ENCODE measurements at places on chromosomes 3 and 15.

- no peak for DNase-seq
These were observed 118.6 kb downstream of the SMAD6 start for GRCh38 chr15:66820481-66821176.

- DNase-seq, result no peak
These were observed 19.2 kb upstream of the C15orf39 start for GRCh38 chr15:75182187-75183131.

GRCh38 chr3:8959668-8960067, 3.6 kb downstream of the RAD18 start:
- no peak for DNase-seq

DNA sequence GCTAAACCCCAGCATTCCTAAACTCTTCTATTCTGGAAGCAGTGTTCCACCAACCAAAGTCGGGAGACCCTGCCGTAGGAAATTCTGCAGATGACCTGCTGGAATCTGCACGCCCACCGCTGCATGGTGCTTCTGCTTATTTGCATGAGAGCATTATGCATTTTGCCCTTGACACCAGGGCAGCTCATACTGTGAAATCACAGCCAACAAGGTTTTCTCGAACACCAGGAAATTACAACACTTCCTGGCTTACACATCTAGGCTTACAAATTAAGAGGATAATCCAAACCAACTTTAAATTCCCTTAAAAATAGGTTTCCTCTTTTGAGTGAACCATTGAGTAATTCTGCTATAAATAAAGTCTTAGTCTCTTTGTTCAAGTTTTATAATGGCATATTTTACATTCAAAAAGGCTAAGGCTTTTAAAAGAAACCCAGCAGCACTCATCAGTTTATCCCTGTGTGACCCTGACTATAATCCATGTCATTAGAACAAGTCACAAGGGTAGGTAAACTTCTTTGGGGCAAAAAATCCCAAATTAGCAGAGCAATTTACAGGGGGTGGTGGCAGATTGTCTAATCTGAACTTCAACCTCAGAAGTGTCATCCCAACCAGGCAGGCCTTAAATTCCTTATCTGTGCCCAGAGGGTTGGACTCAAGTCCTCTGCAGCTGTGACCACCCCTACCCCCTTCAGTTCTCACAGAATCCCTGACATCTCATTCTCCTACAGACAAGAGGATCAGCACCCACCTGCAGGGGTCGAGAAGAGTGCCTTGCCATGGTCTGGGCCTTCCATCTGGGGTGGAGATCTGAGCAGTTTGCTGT, 33.5 kb upstream of the RBP1 start:
- DNase-seq, result no peak

GRCh38 chr3:78632925-78633553, 1134.8 kb downstream of the ROBO1 start:
- no peak for DNase-seq

GRCh38 chr3:39234651-39235050, 42.3 kb upstream of the XIRP1 start:
- no peak for DNase-seq

GRCh38 chr3:176780766-176781165, 416.5 kb downstream of the TBL1XR1 start:
- DNase-seq, result no peak

DNA sequence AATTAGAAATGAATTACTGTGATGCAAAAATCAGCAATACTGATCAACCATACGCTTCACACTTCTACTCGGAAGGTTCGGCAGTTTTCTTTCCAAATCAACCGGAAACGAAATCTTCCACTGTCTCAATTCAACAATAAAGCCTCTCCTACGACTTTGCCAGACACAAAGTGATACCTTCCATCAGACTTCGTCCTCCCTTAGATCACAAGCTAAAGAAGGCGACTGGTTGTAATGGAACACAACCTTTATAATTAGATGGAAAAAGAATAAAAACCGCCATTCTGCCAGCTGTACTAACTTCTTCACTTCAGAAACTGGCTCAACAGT, 618 bp downstream of the PARL start:
- no peak for DNase-seq

GRCh38 chr3:138593488-138594149, 441 bp downstream of the CEP70 start:
- DNase-seq, result peak; percentile 32

DNA sequence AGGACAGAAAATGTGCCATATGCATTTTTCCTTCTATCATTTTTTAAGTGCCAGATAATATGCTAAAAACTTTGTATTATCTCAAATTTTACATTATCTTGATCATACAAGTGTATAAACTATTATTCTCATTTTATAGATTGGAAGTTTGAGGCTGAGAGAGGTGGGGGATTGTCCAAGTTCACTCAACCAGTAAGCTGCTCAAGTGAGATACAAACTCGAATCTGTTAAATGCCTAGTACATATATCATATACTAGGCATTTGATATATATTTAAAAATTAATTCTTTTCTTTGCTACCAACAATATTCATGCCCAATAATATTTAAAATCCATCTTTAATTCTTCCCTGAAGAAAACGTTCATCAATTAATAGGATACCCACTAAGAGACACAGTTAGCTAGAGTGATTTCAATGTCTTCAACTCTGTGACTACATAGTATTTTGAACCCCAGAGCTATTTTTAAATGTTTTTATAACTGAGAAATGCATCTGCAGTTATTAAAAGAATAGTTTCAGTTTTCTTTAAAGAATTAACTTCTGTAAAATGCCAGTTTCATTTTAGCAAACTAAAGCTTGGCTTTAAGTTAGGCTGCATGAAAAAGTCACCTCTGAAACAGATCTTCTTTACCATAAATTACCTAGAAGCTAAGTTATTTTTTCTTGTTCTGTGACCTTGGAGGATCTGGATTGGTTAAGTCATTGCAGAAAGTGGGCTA, 40.4 kb downstream of the IQCB1 start:
- DNase-seq, result no peak

GRCh38 chr15:90887037-90887481, 2.8 kb downstream of the FES start:
- DNase-seq, result no peak

GRCh38 chr15:79954661-79955060, 16.3 kb downstream of the BCL2A1 start:
- DNase-seq, result no peak

DNA sequence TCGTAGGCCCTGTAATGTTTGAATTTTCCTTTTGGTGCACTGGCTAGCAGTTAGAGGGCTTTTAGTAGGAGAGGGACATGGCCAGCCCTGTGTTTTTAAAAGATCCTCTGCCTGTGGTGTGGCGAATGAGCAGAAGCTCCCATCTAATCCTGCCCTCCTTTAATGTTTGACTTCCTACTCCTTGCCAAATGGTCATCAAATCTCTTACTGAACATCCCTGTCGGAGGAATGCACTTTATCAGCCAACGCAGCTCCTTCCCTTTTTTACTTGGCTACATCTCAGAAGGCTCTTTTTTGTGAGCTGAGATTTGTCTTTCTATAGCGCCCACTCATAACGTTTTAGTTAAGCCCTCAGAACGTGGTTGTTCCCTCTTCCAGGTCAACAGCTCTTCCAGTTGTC, 44.8 kb downstream of the MAP2K5 start:
- no peak for DNase-seq

DNA sequence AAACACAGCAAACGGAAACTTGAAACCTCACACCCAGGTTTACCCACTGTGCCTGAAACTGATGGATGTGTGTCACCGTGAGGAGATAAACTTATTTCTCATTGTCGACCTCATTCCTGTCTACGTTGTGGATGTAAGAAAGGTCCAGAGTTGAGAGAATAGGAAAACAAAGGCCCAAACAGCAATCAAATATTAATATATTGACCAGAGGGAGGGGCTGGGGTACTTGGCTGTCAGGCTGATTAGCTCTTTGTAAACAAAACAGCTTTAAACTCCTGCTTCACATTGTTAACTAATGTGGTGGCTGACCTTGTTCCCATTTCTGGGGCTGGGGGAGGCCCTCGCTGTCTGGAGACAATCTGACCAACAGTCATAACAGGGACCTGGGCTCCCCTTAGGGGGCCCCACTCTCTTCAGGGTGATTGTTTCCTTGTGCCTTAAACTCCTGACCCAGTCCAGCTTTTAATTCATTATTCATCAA, 937.6 kb downstream of the MCTP2 start:
- DNase-seq, result no peak

DNA sequence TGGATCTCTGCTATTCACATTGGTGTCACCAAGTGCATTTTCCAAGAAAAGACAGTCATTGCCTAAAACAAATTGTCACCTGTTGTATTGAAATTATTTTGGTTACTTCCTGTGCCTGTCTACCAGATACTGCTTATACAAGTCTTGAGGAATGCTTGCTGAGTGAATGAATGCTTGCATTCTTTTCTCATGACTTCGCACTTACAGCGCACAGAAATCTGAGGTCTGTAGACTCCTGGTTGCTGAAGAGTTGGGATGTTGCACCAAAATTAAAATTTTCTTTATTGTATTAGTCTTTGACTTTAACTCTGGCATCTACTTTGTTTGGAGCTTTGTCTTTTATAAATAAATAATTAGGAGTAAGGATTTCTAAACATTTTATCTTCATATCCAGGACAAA, 28.4 kb downstream of the SH3GL3 start:
- no peak for DNase-seq

DNA sequence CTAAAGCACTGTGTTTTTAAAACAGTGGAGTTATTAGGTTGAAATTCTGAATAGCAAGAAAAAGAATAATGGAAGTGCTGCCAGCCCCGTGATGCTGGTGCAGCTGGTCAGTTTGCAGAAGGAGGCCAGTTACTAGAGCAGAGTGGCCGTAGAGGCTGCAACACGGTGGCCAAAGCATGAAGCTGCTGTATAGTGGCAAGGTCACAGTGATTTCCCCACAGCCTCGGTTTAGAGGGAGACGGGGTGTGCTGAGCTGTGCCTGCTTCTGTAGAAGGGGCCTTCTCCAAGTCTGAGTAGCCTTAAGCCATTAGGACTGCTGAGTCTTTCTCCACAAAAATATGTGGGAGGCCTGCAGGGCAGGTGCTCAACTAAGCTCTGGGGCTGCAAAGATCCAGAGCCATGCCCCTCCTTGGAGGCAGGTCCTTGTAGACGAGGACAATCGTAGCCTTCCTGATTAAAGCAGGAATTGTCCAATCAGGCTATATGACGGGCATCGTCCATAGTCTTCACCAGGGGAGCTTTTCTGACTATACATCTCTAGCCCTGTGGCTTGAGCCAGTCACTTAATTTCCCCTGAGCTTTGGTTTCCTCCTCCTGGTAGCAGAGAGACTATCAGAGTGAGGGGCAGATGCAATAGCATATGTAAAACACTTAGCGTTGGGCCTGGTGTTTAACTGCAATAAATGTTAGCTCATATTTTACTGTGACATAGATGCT, 151.6 kb downstream of the PGPEP1L start:
- no peak for DNase-seq
